ENCODE measurements at places on chromosomes 7 and 10.

DNA sequence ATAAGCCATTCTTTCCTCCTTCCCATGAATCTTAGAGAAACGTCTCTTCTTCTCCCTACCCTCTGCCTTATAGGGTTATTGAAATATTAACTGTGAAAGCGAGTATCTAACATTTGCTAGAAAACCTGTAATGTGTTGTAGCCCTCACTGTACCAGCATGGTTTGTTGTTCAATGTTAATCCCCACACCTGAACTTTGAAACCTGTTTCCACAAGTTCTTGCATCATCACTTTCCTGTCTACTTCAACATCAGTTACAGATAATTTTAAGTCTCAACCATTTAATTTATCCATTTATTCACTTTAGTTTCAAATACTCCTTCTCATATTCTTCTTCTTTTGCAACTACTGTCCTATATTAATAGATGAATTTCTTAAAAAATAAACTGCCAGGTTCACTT lies 148.2 kb downstream of the ETV1 start:
- DNase-seq = no peak

- DNase-seq = no peak
Observed at GRCh38 chr10:129796710-129797420, 167.2 kb downstream of the EBF3 start.

DNA sequence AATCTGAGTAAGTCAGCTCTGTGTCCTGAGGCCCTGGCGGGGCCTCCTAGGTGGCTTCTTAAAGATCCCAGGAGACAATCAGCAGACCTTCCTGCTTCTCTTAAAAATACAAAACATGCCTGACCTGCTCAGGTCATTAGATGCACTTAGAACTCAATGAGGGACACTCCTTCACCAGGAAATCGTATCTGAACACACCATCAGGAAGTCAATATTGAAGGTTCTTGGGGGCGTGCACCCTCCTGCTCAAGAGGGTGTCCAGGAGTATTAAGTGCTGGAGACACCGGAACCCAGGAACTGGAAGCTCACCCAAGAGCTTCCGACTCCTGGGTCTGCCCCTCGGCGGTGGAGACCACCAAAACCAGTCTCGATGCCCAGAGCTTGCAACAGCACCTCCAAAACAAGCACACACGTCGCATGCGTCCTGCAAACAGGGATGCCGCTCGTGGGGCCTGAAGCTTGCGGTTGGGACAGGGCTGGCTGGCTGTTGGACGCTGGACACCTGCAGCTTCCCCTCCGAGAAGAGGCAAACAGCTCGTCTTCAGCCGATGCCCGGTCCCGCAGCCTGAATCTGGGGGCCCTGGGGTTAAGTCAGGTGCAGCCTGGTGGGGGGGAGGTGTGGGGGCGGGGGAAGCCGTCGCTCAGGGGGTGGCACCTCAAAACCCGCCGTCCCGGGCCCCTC lies 803 bp downstream of the RAPGEF5 start:
- DNase-seq = peak; percentile 27

DNA sequence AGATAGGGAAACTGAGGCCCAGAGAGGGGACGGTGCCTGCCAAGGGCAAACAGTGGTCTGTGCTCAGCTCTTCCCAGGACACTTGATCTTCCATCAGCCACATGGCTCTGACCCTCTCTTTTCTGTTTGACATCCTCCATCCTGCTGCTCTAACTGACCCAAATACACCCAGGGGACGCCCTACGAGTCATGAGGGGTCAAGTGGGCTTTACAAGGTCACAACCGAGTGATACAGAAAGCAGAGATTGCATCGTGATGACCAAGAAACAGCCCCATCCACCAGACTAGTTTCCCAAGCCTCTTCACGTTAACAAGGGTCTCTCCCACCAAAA lies 131.2 kb upstream of the UNC5B start:
- no peak for DNase-seq

GRCh38 chr7:44348300-44348699 lies 22.9 kb upstream of the CAMK2B start:
- peak; percentile 71 for DNase-seq

DNA sequence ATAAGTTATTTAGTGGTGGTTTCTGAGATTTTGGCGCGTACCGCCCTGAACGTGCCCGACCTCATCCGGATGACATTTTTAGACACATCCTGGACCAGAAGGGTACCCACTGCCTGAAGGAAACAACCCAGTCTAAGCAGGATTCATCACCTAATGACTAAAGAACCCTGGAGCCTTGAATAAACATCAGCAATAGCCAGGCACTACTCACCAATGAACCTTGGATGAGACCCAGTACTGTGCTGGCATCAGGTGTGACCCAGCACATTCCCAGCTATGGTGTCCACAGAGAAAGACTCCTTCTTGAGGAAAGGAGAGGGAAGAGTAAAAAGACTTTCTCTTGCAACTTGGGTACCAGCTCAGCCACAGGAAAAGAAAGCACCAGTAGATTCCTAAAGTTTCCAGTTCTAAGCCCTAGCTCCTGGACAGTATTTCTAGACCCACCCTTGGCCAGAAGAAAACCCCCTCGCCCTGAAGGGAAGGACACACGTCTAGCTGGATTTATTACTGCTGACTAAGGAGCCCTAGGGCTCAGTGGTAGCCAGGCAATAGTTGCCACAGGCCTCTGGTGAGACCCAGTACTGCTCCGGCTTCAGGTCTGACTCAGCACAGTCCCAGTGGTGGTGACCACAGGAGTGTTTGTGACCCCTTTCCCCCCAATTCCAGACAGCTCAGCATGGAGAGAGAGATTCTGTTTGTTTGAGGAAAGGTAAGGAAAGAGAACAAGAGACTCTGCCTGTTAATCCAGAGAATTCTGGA lies 32.5 kb downstream of the ZNF277 start:
- DNase-seq = no peak

- no peak for DNase-seq
Observed at GRCh38 chr10:66337211-66337610, 588.6 kb upstream of the LRRTM3 start.

- DNase-seq = no peak
Observed at GRCh38 chr7:135190703-135191102, 20.2 kb upstream of the CYREN start.

DNA sequence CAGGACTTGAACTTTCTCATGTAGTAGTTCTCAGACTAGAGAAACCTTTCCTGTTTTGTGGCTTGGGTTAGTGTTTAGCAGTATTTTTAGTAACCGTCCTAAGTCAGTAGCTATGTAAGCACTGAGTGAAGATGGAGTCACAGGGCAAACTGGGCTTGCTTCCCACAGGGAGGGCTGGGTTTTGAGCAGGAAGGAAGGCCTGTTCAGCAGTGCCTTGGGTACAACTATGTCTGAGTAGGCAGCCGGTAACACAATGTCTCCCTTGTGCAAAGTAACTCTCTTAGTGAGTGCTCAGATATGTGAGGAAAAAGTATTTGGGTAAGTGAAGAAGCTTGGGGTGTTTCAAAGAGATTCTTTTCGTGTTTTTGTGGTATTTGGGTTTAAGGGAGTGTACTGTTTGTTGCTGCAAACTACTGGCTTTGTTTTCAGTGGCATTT lies 96.4 kb downstream of the CCSER2 start:
- DNase-seq = peak; percentile 93

DNA sequence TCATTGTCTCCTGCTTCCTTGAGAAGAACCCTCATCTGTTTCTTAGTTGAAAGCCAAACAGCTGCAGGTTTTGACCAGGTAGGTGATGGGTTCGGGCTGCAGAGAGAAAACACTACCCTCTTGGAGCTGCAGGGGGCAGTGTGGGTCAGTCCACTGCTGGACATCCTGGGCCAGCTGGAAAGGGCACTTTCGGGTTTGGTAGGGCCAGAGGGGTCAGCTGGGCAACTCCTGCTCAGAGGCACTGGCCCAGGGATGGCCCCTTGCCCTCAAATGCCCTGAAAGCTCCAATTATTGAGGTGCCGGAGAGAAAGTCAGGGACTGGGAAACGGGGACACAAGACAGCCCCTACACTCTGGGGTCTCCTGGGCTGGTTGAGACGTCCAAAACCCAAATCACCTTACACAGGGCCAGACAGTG lies 90.7 kb downstream of the MKI67 start:
- DNase-seq = peak; percentile 44

GRCh38 chr10:108836362-108836761 lies 1086.9 kb downstream of the XPNPEP1 start:
- no peak for DNase-seq

GRCh38 chr7:118305671-118306070 lies 81.2 kb downstream of the ANKRD7 start:
- DNase-seq = no peak

- DNase-seq = peak; percentile 84
Observed at GRCh38 chr10:12333380-12334185, 15.8 kb upstream of the CAMK1D start.

DNA sequence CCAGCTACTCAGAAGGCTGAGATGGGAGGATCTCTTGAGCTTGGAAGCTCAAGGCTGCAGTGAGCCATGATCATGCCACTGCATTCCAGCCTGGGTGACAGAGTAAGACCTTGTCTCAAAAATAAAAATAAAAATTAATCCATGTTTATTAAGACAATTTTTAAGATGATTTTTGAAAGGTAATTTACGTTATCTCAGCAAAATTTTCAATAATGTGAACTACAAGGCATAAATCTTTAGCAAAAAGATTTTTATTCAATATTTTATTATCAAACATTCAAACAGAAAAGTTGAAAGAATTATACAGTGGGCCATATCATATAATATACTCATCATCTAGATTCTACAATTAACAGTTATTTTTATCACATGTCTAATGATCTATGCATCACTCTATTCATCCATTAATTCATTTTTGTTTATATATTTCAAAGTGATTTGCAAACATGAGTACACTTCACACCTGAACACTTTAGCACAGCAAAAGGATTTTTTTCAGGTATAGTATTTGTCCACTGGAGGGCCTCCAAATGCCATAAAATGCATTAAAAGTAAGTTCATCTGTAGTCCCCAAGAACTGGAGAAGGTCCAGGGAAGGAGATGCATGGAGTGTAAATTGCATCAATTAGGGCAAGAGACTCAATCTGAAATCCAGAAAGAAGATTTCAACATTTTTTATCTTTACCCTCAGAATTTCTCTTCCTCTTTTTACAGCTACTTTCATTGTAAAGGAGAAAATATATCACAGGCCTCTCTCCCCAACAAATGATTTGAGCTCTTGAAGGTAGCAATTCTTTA lies 38.6 kb upstream of the RSBN1L start:
- peak; percentile 77 for DNase-seq

GRCh38 chr10:91597197-91597881 lies 35.5 kb downstream of the PPP1R3C start:
- peak; percentile 24 for DNase-seq

- DNase-seq = no peak
Observed at GRCh38 chr10:77907900-77908717, 18.4 kb downstream of the DLG5 start.

GRCh38 chr7:44188480-44189225 lies 586 bp downstream of the GCK start:
- no peak for DNase-seq

- DNase-seq = peak; percentile 52
Observed at GRCh38 chr7:46746695-46747687, 825.9 kb upstream of the IGFBP3 start.

DNA sequence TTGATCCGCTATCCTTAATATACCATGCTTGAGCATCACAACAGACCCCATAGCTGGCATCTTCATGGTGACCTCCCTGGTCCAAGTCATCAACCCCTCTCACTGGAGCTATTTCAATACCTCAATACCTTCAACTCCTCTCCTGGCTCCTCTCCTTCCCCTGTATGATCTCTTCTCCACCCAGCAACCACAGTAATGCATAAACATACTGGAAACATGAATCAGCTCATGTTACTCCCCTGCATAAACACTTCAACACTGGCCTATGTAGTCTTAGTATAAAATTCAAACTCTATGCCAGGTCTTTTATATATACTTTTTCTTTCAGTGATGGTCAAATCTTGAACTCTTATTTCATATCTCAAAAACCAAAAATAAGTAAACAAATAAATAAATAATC lies 31.8 kb upstream of the TMEM273 start:
- DNase-seq = no peak

- DNase-seq = no peak
Observed at GRCh38 chr7:140022582-140023211, 40.1 kb downstream of the PARP12 start.

DNA sequence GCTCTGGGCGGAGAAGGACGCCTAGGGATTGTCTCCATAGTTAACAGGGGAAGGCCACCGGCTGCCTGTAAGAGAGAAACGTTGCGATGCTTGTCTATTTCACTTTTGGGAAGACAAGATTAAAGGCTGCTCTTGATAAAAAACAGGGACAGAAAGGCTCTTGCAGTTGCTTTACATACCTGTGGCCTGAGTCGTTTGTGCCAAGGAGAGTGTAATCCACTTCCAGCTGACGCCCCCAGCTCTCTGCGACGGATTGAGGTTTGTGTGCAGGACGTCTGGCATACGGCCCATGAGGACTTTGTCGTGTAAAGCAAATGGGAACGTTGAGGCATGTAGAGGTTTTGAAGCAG lies 1.1 kb downstream of the MAP3K8 start:
- DNase-seq = no peak

GRCh38 chr7:14191686-14192098 lies 202.2 kb upstream of the ETV1 start:
- no peak for DNase-seq

DNA sequence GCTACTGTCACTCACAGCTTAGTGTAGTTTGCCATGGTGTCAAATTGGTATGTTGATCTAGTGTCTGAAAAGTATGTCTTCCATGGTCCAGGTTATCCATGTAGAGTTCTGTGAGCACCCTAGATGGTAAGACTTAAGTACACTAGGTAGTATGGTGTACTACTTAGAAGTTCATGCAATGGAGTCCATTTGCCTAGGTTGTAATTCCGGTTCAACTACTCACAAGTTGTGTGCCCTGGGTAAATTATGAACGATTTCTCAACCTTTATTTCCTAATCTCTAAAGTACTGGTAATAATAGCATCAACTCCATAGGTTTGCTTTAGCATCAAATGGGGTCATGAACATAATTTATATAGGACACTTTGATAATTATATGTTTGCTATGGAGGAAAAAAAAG lies 666.2 kb upstream of the CELF2 start:
- DNase-seq = no peak

DNA sequence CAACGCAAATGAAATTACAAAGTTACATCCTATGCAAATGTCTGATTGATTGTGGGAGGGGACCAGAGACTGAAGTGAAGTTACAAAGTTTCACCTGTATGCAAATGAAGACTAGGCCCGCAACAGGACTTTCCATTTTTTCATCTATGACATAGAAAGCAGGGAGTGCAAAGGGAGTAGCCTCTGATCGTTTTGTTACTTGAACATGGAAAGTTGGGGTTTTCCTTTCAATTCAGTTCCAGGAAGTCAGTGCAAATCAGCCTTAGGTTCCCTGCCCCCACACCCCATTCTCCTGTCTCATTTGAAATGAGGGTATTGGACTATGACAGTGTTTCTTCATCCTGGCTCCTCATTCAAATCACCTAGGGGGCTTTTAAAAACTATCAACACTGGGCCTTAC lies 96.9 kb upstream of the HABP2 start:
- DNase-seq = no peak

GRCh38 chr10:86197166-86197790 lies 169.3 kb downstream of the GRID1 start:
- no peak for DNase-seq

DNA sequence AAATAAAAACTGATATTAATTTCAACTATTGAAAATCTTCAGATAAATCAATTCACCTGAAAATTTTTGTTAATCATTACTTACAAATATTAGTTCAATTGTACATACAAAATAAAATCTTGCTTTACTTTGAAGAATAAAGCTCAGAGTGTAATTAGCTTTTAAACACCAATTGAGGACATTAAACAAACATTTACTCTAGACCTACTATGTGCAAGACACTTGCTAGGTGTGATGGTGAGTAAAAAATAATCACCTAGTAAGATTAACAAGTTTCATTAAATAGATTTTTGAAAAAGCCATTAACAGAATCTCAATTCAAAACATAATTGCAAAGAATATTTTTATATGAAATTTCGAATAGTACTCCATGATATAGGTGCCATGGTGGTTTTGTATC lies 3.9 kb upstream of the MLLT10 start:
- DNase-seq = no peak

Measured in ACHN (cell line).